H9 (cell line): ENCODE measurements at places on chromosomes 6 and 20. TPM values are rescaled to one million over a fixed set of nuclear protein-coding genes. Genes with fewer than 3 reads are reported as not detected.

Gene PLN
- not detected in 2 replicates for total RNA-seq

Gene GNRH2
- 0.50 and 1.1 TPM in 2 replicates for total RNA-seq

Gene SLC22A2
- 0.86 and 1.0 TPM in 2 replicates for total RNA-seq

Gene BTNL2
- not detected in 2 replicates for total RNA-seq

Gene LTA
- not detected in 2 replicates for total RNA-seq

Gene HLA-G
- 2.7 and 2.9 TPM in 2 replicates for total RNA-seq

Gene RING1
- 29.8 and 31.0 TPM in 2 replicates for total RNA-seq

Gene SLC17A3
- not detected in 2 replicates for total RNA-seq

Gene LAMP5
- total RNA-seq, result 0.35 and 0.42 TPM in 2 replicates

Gene TREML2
- 0.07 TPM in 2 replicates for total RNA-seq

Gene KPNA5
- 8.0 and 10.5 TPM in 2 replicates for total RNA-seq

Gene EFCAB8
- total RNA-seq, result 0.09 TPM in 1 of 2 replicates, not detected in the other

Gene CLVS2
- 0.15 and 0.26 TPM in 2 replicates for total RNA-seq

Gene FNDC1
- 0.24 TPM in 2 replicates for total RNA-seq

Gene BYSL
- 71.1 and 74.2 TPM in 2 replicates for total RNA-seq

Gene ID4
- total RNA-seq, result 14.0 and 15.0 TPM in 2 replicates

Gene NOX3
- not detected in 2 replicates for total RNA-seq

Gene PTK7
- total RNA-seq, result 126 and 128 TPM in 2 replicates

Gene ADGB
- total RNA-seq, result not detected in 2 replicates

Gene TBXT
- 0.31 and 0.48 TPM in 2 replicates for total RNA-seq

Gene CTAGE9
- total RNA-seq, result 0.13 TPM in 1 of 2 replicates, not detected in the other

Gene CDSN
- not detected in 2 replicates for total RNA-seq

Gene SYNJ2
- 24.5 and 25.4 TPM in 2 replicates for total RNA-seq

Gene HSD17B8
- 5.5 and 7.1 TPM in 2 replicates for total RNA-seq

Gene PRDM13
- 0.15 TPM in 1 of 2 replicates, not detected in the other for total RNA-seq

Gene TSPO2
- not detected in 2 replicates for total RNA-seq

Gene SMLR1
- total RNA-seq, result not detected in 2 replicates

Gene DDX27
- 46.9 and 50.3 TPM in 2 replicates for total RNA-seq

Gene PCED1A
- 27.2 and 30.8 TPM in 2 replicates for total RNA-seq

Gene BPIFB1
- not detected in 2 replicates for total RNA-seq

Gene KIFC1
- total RNA-seq, result 73.1 and 73.8 TPM in 2 replicates

Gene CPXM1
- 69.0 and 70.0 TPM in 2 replicates for total RNA-seq

Gene PIM1
- 46.7 and 47.5 TPM in 2 replicates for total RNA-seq

Gene SLC26A8
- total RNA-seq, result 0.09 and 0.55 TPM in 2 replicates

Gene BPIFA3
- total RNA-seq, result not detected in 2 replicates

Gene LHFPL5
- total RNA-seq, result not detected in 2 replicates

Gene CLDN20
- total RNA-seq, result not detected in 2 replicates

Gene DEFB132
- total RNA-seq, result not detected in 2 replicates

Gene VGLL2
- 0.13 TPM in 1 of 2 replicates, not detected in the other for total RNA-seq

Gene ULBP3
- total RNA-seq, result 5.6 and 5.8 TPM in 2 replicates

Gene FRS3
- 4.6 and 4.8 TPM in 2 replicates for total RNA-seq

Gene PRKN
- 1.3 and 2.0 TPM in 2 replicates for total RNA-seq

Gene C4B
- total RNA-seq, result 2.7 TPM in 2 replicates

Gene HFE
- total RNA-seq, result 0.29 and 0.98 TPM in 2 replicates

Gene TCEA2
- 48.1 and 51.7 TPM in 2 replicates for total RNA-seq

Gene BPI
- total RNA-seq, result not detected in 2 replicates

Gene ARHGAP40
- total RNA-seq, result 0.17 and 0.26 TPM in 2 replicates

Gene CAGE1
- total RNA-seq, result 0.28 TPM in 1 of 2 replicates, not detected in the other
